ENCODE measurements at places on chromosomes 12 and 14.

GRCh38 chr14:72588521-72588920 is 305.4 kb downstream of the DPF3 start:
- no peak for DNase-seq

- DNase-seq: no peak
Observed at GRCh38 chr14:78904094-78904493, 733.9 kb downstream of the NRXN3 start.

DNA sequence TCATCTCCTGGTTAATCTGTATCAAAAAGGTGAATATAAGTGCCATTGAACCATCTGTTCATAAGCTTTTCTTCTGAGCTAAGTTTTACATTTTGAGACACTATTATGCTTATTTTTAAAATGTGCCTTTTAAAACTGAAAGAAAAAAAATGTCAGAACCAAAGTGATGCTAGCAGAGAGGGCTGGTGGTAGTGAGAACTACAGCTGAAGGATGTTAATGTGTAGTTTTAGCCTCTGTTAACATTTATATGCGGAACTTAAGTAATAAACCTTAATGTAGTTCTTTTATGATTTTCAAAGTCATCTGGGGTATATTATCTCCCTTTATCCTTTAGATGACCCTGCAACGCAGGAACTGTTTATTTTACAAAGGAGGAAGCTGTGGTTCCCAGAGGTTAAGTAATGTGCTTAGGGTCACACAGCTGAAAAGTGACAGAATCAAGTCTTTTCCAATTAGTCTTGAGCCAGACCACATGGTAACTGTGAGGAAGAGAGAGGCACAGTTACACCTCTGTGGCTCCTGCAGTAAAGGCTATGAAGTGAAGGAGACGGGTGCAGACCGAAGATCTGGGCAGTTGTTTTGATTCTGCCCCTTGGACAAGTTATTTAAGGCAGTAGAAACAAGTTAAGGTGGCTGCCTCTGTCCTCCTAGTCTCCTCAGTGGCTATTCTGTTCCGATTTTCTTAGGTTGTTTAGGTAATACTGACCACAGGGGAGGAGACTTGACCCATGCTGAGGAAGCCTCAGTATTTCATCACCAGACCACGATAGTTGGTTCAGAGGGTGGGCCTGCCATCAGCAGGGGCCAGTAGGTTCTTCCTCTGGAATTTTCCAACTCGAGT is 23.9 kb downstream of the GNG2 start:
- DNase-seq: no peak

DNA sequence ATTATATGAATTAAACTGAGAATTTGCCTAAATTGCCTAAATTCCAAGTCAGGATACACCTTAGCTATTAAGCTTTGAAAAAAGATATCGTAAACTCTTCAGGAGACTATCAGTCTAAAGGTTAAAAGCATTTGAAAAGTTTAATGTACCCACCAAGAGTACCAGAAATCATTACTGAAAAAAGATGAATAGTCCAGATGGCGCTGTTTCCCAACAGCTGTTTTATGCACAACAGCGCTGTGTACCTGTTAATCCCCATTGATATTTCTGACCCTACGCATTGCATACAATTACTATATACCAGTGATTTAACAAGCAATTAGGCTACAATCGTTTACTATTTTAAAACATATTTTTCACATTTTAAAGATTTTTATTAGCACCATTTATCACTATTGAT is 185.0 kb downstream of the PLCZ1 start:
- DNase-seq: no peak

DNA sequence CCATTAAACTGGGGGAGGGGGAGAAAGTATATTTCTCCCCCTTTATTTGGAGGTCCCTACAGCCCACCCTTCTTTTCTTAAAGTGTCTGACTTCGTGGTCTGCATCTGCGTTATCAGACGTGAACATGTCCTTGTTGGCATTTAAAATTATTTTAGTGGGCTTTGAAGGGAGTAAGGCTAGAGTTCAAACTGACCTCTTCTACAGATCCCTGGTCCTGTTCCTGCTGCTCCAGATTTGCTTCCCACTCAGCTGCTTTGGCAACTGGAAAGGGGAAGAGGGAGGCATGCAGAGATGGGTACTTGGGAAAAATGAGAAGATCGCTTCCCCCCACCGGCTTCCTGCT is 611 bp upstream of the SIX6 start:
- DNase-seq: no peak

DNA sequence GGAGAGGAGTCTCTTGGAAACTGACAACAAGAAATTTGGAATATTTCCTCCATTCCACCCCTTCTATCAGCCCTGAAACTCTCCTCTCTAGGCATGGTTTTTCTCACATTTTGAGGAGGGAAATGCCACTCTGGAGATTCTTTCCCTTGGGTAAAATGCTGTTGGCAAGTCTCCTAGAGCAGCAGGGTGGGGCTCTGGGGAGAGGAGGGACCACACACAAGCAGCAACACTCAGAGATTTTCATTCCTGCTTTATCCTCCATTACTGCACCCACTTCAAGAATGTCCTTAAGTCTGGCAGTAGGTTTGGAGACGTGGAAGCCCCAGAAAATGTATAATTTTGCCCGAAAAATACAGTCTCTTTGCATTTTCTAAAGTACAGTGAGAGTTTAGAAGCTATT is 130.8 kb upstream of the FLRT2 start:
- DNase-seq: no peak

Data from fibroblast of the conjunctiva (primary cell).